ENCODE measurements at places on chromosomes 6 and 20.

GRCh38 chr6:132614554-132614953 lies 9.5 kb downstream of the TAAR2 start:
- no peak for DNase-seq

DNA sequence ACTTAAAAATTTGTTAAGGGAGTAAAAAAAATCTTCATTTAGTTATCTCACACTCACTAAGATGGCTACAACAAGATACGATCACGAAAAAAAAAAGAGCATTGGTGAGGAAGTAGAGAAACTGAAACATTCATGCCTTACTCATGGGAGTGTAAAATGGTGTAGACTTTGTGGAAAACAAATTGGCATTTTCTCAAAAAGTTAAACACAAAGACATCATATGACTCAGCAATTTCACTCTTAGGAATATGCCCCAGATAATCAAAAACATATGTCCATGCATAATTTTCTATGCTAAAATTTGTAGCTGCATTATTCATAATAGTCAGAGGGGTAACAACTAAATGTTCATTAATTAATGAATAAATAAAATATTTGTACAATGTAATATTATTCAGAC lies 120.9 kb upstream of the IRAK1BP1 start:
- no peak for DNase-seq

- DNase-seq = no peak
These were observed 127.1 kb downstream of the TFAP2B start for GRCh38 chr6:50945789-50946188.

- no peak for DNase-seq
These were observed 190.3 kb upstream of the TAB2 start for GRCh38 chr6:149127212-149127611.

DNA sequence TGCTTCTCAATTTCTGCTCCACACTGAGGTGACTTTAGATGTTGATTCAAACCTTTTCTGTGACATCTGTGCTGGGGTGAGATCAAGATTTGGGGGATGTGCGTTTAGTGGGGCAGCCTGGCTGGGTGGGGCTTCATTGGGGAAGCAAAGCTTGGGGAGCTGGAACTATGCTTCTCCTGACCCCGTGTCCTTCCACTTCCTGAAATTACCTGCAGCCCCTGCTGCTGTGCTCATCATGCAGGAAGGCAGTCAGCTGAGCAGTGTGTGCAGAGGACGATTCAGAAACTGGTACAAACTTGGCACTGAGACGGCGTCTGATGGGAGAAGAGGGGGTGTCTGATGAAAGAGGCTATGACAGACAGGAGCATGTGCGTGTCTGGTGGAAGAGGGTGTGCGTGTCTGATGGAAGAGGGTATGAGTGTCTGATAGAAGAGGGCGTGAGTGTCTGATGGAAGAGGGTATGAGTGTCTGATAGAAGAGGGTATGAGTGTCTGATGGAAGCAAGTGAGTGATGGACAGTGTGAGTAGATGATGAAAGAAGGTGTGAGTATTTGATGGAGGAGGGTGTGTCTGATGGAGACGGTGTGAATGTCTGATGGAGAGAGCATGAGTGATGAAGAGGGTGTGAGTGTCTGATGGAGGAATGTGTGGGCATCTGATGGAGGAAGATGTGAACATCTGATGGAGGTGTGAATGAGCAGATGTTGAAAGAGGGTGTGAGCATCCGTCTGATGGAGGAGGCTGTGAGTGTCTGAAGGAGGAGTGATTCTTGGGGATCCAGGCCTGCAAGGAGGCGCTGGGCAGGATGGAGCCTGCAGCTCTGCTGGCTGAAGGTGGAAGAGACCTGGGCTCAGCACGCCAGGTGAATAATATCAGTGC lies 103.4 kb downstream of the SYCP2 start:
- no peak for DNase-seq
